HAP-1 (cell line): ENCODE measurements at places on chromosomes 1 and 21.

DNA sequence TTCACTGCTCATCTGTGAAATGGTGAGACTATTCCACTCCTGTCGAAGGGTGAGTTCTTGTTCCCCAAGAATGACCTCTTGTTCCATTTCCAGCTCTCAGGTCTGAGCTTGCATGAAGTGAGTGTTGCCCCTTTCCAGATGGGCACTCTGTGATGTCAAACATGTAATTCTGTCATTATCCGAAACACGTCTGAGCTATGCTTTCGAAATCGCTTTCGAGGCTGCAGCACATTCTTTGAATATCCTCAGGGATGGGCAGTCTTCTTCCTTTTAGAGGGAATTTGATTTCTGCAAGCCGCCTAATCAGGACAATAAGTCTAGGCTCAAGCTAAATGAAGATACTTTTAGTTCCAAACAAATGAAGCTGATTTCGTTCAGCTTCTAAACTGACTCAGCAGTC lies 15.1 kb downstream of the NFASC start:
- no peak for DNase-seq

- DNase-seq: no peak
Measured at GRCh38 chr1:113125517-113125916, 52.5 kb downstream of the LRIG2 start.

DNA sequence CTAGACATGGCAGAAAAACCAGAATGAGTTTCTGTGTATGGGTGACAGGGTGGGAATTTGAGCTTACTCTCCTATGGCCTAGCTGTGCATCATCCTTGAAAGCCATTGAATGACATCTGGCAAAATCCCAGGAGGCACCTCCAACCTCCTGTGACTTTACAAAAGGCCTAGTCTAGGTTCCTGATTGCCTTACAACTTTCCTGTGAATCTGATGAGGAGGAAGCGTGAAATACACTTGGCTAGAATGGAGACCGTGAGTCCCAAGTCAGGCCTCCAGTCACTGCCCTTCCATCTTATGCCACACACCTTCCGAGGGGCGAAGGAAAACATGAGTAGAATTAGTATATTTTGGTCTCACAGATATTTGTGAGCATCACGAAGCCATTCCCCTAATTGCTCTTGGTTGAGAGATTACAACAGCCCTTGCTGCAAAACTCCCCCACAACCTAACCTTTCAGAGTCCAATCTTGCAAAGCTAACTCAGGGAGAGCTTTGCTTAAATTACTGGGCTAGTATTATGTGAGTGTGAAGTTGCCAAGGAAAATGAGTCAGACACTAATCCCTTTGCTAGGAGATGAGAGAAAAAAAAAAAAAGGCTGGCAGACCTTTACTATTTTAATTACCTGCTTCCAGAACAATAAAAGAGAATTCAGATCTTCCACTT lies 36.3 kb upstream of the PAXBP1 start:
- DNase-seq: peak; percentile 48

GRCh38 chr1:98119796-98120195 lies 199.0 kb upstream of the DPYD start:
- no peak for DNase-seq

GRCh38 chr21:30447056-30447455 lies 7.0 kb downstream of the KRTAP15-1 start:
- no peak for DNase-seq

- no peak for DNase-seq
Measured at GRCh38 chr1:224205438-224205840, 22.4 kb downstream of the DEGS1 start.
